NCI-H2081 (cell line): ENCODE measurements at places on chromosomes 4 and X.

- no peak for DNase-seq
Observed at GRCh38 chr4:8142556-8142955, 16.1 kb downstream of the ABLIM2 start.

- DNase-seq = no peak
Observed at GRCh38 chrX:69136546-69137331, 28.5 kb downstream of the PJA1 start.

DNA sequence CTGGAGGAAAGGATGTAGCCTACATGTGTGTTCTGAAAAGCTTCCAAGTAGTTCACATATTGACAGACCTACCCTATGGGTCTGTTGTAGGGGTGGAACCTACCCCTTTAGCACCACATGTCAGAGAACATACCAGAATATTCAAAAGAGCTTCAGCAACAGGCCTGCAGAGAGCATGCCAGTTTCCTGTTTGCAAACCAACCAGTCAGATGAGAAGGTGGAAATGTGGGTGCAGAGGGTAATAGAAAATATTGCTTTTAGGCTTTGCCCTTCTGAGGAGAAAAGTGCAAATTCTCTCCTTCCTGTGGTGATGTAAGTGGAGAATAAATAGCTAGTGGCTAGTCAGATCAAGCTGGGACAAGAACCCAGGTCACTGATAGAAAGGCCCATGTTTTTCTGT lies 16.4 kb downstream of the INTS6L start:
- no peak for DNase-seq

DNA sequence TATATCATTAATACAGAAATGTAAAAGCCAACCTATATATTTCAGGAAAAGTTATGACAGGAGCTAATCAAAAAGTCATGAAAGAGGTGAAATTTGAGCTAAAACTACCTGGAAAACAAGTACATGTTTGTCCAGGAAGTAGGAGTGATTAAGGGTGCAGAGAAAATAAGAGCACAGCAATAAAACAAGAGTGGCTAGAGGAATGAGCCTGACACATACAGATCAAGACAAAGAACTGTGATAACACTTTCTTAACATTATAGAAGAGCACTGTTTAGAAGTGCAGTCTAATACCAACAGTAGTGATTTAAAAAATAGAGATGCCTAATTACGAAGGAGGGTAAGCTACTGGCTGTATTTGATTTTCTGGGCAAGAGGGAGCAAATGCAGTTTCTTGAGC lies 125.1 kb downstream of the WDFY3 start:
- DNase-seq = no peak

GRCh38 chr4:95360906-95361695 lies 187.7 kb downstream of the UNC5C start:
- DNase-seq = no peak

- no peak for DNase-seq
Observed at GRCh38 chrX:44876767-44877166, 3.8 kb downstream of the KDM6A start.

GRCh38 chrX:153736071-153736820 lies 11.6 kb downstream of the ABCD1 start:
- no peak for DNase-seq

DNA sequence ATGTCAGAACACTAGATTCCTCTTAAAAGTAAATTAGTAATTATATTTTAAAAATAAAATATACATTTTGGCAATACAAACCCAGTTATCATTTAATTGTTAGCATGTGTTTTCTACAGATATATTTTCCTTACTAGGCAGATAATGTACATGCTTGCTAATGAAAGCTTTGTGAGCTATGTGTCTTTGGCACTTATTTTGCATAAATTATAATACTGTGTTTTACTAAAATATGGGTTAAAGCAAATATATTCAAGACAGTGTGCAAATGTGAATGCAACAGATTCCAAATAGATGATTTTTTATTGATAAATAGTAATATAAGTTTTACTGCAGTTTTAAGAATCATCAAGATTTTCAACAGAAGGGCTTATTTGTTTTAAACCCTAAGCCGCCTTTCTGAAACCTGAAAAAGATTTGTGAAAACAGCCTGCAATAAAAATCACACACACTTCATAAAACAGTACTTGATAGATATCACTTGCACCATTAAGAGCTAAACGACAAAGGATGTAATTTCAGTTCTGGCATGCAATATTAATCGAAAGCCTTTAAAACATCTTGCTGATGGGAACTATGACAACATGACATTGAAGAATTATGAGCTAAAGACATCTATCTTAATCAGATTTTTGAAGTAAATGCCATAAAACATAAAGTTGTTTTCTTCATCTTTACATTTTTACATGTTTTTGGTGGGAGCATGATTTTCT lies 333.3 kb downstream of the DCTD start:
- no peak for DNase-seq

DNA sequence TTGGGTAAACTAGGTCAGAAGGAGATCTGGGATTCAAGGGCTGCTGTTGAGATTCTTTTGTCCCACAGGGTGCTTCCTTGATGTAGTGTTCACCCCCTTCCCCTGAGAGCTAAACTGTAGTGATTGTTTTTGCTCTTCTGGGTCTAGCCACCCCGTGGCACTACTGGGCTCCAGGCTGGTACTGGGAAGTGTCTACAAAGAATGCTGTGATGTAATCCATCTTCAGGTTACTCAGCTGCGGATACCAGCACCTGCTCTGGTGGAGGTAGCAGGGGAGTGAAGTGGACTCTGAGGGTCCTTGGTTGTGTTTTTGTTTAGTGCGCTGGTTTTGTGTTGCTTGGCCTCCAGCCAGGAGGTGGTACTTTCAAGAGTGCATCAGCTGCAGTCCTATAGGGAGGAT lies 365.5 kb downstream of the ZNF674 start:
- no peak for DNase-seq

- no peak for DNase-seq
Observed at GRCh38 chr4:54392479-54392878, 163.4 kb downstream of the PDGFRA start.

- DNase-seq = no peak
Observed at GRCh38 chr4:159410076-159410777, 307.3 kb downstream of the RAPGEF2 start.

DNA sequence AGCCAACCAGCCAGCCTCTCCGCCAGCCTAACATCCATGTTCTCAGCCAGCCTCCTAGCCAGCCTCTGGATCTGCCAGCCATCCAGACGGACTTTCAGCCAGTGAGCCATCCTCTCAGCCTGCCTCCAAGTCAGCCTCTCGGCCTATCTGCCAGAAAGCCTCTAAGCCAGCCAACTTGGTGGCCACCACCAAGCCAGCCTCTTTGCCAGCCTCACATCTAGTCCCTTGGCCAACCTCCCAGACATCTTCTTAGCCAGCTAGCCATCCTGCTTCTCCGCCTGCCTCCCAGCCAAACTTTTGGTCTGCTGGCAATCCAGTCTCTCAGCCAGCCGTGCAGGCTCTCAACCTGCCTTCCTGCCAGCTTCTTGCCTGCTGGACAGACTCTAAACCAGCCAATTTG lies 16.4 kb upstream of the ARAP2 start:
- DNase-seq = no peak
